Astrocyte (in vitro differentiated cells and primary cell): ENCODE measurements at places on chromosomes 12 and 14.

- peak; percentile 80 for DNase-seq
These were observed 53.8 kb downstream of the VCPKMT start for GRCh38 chr14:50062438-50063085.

DNA sequence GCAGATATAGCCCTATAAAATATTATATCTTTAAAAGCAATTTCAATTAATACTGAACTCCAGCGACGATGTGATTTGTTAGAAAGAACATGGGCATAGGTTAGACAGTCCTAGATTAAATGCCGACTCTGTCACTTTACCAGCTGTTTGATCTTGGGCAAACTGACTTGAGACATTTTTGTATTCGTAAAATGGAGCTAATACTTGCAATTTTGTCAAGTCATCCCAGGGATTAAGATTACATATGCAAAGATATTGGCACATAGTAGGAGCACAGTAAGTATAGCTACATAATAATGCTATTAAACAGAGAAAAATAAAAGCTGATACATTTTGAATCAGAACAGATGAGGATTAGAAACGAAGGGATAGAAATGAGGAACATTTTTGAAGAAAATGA lies 9.0 kb downstream of the INSM2 start:
- no peak for DNase-seq

- no peak for DNase-seq
These were observed 46.7 kb downstream of the WBP11 start for GRCh38 chr12:14756334-14757143.

DNA sequence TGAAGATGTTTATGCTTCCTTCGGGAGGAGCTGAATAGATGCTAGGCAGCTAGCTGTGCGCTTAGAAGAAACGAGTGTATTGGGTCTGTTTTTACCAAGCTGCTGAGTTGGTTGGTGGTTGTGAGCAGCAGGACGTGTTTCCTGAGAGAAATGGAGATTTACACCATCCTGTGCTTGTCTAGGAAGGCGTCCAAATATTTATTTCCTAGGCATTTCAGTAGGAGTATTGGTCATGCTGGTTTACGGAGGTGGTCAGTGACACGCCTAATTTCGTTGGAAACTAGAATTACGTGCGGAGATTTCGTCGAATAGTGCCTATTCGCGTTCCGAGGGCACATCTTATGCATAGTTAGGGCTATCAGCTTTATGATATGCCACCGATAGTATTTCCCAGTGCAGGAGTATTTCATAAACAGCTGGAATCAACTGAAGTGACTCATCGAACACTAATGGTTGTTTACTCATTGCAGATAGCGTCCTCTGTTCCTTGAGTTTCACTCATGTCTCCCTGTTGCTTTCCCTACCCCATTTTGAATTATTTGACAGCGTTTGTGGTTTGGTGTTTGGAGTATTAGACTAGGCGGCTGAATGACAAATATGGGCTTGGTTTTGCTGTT lies 780 bp downstream of the TBC1D15 start:
- DNase-seq: peak; percentile 74

- no peak for DNase-seq
These were observed 250.1 kb downstream of the DIO2 start for GRCh38 chr14:79961197-79961596.

- DNase-seq: no peak
These were observed 110.9 kb upstream of the MAP1LC3B2 start for GRCh38 chr12:116448165-116448739.

DNA sequence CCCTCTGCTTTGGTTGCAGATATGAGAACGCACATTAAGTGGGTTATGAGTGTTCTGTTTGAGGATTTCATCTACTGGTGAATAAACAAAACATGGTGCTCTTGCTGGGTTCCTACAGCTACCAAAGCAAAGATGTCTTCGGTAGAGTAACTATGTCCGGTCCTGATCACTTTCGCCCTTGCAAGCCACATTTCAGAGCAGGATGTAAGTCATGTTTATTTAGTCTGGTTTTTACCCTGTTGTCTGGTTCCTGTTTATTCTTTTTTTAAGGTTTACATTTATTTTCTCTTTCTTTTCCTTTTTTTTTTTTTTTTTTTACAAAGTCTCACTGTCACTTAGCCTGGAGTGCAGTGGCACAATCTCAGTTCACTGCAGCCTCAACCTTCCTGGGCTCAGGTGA lies 99.2 kb downstream of the VEZT start:
- no peak for DNase-seq

- no peak for DNase-seq
These were observed 3.7 kb upstream of the PTPRB start for GRCh38 chr12:70640901-70641300.

DNA sequence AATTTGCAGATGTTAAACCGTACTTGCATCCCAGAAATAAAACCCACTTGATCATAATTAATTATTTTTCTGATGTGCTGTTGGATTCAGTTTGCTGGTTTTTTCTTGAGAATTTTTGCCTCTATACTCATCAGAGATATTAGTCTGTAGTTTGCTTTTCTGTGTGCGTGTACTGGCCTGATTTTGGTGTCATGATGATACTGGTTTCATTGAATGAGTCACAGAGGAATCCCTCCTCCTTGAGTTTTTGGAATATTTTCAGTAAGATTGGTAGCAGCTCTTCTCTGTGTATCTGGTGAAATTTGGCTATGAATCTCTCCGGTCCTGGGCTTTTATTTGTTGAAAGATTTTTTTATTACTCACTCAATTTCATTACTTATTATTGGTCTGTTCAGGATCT lies 100.4 kb upstream of the PMCH start:
- DNase-seq: peak; percentile 68

GRCh38 chr12:17304503-17305347 lies 698.8 kb upstream of the LMO3 start:
- DNase-seq: peak; percentile 50

- no peak for DNase-seq
These were observed 119.5 kb downstream of the PAH start for GRCh38 chr12:102797528-102797927.

DNA sequence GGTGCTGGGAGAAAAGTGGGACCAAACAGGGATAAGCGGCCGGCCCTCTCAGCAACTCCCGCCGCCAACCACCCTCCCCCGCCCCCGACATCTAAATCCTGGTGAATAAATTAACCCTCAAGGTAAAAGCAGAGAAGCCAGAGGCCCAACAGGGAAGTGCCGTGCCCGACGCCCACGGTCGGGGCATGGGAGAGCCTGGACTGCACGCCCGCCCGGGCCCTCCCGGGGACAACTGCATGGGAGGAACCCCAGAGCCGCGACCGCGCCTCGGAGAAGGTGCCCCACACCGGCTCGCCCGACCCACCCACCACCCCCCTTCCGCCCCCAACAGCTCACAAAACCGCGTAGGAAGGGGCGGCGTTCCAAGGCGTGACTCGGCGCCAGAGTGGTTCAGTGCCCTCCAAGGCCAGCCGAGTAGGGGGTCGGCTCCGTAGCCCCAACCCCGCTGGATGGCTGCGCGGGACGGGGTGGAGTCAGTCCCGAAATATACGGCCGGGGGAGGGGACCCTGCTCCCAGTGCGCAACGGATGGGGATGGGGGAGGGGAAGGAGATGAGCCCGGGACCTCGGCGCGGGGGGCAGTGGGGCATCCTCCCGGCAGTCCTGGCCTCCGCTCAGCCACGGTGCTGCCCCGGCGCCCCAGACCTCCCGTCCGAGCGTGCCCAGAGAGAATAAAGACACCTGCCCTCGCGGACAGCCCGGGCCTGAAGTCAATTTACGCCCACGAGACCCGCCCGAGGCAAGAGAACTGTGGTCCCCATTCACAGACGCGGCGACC lies 732 bp downstream of the SLC25A29 start:
- DNase-seq: no peak

- DNase-seq: no peak
These were observed 16.3 kb downstream of the ELK3 start for GRCh38 chr12:96210376-96211055.

DNA sequence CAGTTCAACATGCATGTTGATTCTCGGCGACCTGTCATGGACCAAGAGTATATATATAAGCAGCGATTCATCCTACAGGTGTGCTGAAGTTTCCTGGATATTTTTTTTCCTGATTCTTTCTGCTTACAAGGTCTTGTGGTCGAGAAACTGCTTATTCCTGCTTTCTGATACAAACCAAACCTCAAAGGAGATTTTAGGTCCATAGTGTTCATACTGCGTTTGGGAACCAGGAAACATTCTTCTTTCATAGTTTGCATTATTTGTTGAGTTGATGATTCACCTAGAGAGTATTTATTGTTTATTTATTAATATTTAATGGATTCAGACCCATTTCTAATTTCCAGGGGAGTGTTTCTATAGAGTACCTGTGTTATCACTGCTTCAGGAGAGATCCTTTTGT lies 70.7 kb upstream of the ASPG start:
- no peak for DNase-seq

- no peak for DNase-seq
These were observed 3.9 kb downstream of the PPP4R3A start for GRCh38 chr14:91506226-91506625.

- no peak for DNase-seq
These were observed 296.3 kb upstream of the PRKD1 start for GRCh38 chr14:30223966-30224365.

- peak; percentile 65 for DNase-seq
These were observed 17.8 kb upstream of the CD9 start for GRCh38 chr12:6182279-6182898.

DNA sequence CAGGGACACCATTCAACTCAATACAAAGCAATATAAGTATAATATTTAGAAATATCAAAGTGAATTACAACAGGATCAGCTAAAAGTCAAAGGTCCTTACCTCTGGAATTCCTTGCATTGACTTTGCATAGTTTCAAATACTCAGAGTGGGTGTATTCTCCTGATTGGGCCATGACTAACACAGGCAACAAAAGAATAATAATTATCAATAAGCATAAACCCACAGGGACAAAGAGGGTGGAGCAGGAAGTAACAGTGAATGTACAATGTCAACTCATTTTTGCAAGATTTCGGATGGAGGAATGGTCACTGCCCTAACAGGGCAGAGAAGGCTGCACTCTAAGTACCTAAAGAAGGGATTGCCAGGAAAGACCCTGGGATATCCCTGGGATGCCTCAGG lies 207.5 kb downstream of the PAX9 start:
- DNase-seq: no peak

- no peak for DNase-seq
These were observed 2.4 kb downstream of the TMEM121 start for GRCh38 chr14:105528586-105529318.

DNA sequence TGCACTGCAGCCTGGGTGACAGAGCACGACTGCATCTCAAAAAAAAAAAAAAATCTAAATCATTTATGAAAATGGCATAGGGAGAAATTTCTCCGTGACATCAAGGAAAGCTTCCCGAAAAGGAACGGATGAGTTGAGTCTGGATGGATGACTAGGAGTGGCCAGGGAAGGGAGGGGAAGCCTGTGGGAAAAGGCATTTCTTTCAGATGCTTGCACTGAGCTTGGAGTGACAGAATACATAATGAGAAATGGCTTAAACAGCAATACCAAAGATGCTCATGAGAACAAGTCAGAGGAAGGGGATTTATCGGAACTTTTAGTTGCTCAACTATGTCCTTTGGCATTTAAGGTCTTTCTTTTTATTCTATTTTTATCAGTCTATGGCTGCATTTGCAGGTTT lies 1369.2 kb upstream of the TMEM132C start:
- DNase-seq: no peak

DNA sequence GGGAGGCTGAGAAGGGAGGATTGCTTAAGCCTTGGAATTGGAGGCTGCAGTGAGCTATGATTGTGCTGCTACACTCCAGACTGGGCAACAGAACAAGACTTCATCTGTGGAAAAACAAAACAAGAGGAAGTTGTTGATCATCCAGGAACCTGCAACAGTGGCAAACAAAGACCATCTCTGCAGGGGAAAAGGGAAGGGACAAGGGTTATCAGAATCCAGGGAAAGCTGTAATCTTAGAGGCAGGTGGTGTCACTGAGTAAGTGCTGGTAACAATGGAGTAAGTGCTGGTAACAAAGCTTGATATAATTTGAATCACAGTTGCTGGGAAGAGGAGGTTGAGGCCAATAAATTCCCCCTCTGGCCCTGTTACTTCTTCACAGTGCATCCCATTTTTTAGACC lies 27.5 kb upstream of the DCN start:
- no peak for DNase-seq

DNA sequence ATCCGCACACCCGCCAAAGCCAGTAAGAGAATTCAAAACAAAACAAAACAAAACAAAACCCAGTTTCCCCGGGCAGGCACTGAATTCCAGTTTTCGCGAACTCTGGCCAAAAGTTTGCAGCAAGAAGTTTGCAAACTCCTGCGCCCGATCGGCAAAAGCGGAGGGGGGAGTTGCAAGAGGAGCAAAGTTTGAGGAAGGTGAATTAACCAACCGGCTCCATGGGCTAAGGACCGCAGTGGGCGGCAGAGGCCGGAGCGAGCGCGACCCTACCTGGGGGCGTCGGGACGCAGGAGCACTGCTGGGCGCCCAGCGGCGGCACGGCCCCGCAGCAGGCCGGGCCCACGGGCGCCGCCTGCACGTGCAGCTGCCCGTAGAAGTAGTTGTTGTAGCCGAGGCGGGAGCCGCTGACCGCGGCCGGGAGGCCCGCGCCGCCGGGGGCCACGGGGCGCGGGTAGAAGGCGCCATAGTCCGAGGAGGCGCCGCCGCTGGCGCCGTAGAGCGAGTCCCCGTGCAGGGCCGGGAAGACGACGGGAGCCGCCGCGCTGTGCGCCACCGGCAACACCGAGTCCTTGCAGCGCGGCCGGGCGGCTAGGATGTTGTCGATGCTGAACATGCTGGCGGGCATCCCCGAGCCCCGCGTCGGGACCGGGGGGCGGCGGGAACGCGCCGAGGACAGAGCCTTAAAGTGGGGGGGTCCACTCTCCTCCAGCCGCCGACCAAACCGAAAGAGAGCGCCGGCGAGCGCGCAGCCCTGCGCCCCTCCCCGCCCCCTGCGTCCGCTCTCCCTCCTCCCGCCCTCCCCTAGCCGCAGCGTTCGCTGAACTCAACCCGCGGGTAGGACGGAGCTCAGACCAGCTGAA lies at the start of gene GSC:
Gene GSC (minus strand): TSS at position 723 of the 860 bp plus-strand sequence. CDS start 98 bp downstream, at position 625.
- peak; percentile 15 for DNase-seq

GRCh38 chr12:132837693-132838409 lies 9.2 kb upstream of the GOLGA3 start:
- DNase-seq: no peak

DNA sequence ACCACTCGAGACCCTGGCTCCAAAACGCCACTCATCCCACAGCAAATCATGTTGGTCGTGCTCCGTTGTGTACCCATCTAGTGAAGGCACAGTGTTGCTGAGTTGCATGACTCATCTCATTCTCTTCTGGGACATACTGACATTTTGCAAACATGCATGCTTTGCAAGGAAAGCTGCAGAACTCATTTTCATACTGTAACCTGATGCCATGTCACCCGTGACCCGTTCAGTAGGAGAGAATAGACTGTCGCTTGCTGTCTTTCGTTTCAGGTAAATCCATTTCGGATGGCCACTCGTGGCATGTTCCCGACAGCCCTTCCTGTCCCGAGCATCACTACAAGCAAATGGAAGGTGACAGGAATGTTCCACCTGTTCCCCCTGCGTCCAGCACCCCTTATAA lies 78.2 kb downstream of the ESR2 start:
- DNase-seq: no peak
